ENCODE measurements at places on chromosomes 1 and 21.

DNA sequence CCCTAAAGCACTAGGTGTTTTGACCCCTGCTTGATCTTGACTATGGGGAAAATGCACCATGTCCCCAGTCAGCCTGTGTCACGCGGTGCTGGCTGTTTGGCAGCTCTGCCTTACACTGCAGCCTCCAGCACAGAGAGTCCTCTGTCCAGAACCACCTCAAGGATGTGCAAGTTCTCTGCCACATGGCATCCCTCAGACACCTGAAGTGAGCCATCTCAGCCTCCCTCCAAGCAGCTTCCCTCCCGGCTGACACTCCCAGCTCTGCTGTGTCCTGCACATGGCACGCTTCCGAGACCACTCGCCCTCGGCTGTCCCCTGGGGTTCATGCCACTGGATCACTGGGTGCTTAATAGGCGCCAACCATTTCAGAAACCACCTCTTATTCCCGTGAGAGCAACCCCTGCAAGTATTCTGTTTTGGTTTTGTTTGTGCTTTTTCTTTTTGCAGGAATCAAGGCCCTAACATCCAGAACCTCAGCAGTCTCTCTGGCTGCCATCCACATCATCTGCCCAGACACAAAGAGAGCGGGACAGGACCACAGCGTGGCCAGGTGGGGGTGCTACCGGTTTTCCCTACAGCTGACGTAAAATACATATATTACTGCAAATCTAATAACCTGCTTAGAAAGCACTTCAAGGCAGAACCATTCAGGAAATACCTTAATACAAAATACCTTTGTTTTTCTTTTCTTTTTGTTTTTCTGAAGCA lies 45.7 kb downstream of the CAPZB start:
- no peak for DNase-seq

- no peak for DNase-seq
Observed at GRCh38 chr1:241817331-241817792, 30.6 kb upstream of the EXO1 start.

GRCh38 chr1:151479462-151479861 lies 20.2 kb upstream of the POGZ start:
- no peak for DNase-seq

DNA sequence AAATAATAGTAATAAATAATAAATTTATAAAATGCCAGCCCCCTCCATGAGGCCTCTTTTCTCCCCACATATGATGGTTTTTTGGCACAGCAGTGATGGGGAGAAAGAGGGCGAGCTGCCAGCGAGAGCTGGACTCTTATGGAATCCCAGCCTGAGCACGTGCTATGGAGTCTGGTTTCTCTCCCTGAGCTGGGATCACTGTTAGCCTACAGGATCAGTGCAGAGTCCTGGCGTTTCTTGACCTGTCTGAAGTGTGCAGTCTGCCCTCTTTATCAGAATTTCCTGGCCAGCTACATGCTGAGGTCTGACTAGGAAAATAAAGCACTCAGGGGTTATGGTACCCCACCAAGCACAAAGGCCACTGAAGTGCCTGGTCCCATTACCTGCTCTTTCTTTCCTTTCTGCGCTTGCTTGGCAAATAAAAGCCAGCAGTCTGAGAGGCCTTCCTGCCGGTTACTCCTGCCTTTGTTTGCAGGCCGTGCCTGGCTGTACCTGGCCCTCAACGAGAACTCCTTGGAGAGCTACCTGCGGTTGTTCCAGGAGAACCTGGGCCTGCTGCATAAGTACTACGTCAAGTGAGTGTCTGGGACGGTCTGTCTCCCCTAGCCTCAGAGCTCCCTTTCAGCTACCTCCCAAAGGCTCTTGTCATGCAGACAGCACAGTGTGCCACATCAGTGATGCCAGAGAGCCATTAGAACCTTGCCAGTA lies 18.5 kb upstream of the SLC25A34 start:
- no peak for DNase-seq

- no peak for DNase-seq
Observed at GRCh38 chr1:29393451-29393826, 157.1 kb downstream of the PTPRU start.

DNA sequence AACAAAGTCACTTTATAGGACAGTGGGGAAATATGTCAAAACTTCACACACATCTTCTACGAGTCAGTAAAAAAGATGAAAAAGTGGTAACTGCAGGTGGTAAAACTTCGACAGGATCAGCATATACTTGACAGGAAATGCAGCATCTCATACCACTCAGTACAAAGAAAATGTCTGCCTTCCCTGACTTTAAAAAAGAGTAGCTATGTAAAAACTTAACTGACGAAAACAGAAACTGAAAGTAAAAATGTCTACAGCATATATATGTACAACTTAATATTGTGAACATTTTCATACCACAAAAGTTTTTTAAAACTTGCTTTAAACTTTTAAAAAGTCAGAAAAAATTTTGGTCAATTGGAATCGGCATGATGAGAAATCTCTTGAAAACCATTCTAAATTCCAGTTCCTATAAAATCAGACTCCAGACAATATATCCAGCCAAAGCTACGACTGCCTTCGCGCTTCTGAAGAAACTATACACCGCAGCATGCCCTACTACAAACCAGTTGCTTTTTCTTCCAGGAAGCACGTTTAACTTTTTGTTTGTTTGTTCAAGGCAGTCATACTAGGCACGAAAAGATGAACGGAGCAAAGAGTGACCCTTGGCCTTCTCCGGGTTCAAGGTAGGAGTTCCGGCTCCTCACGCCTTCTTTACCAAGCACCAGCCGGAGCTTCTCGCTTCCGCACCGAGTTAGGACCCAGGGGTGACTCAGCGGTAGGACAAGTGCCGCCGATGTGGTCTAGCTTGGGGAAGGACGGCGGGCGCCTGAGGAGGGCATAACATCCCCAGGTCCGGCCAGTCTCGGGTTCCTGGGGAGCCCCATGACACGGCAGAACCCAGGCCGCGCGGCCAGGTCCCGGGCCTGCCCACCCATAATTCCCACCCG lies 612 bp downstream of the PSMA5 start:
- no peak for DNase-seq
